ENCODE measurements at places on chromosomes 3 and 15. TPM values are rescaled to one million over a fixed set of nuclear protein-coding genes. Genes with fewer than 3 reads are reported as not detected.

The SCAANT1 gene
- not detected for polyA plus RNA-seq

The RPL39L gene
- 11.8 TPM for polyA plus RNA-seq

The IQCF2 gene
- polyA plus RNA-seq: not detected

The NLGN1 gene
- polyA plus RNA-seq: 0.26 TPM

The UBXN7 gene
- 3.8 TPM for polyA plus RNA-seq

The GOLGA8G gene
- not detected for polyA plus RNA-seq

The SLC28A2 gene
- not detected for polyA plus RNA-seq

The ITGA11 gene
- polyA plus RNA-seq: 0.45 TPM

The RPP14 gene
- 8.4 TPM for polyA plus RNA-seq

The EFHB gene
- polyA plus RNA-seq: 0.11 TPM

The ZNF620 gene
- 0.52 TPM for polyA plus RNA-seq

The SI gene
- not detected for polyA plus RNA-seq

The CACNA2D3 gene
- polyA plus RNA-seq: 1.8 TPM

The CHCHD6 gene
- polyA plus RNA-seq: 11.9 TPM

The WDR73 gene
- 16.6 TPM for polyA plus RNA-seq

The LAMB2 gene
- polyA plus RNA-seq: 219 TPM

The GHRL gene
- 0.63 TPM for polyA plus RNA-seq

The SNTN gene
- polyA plus RNA-seq: not detected

The CLRN1 gene
- polyA plus RNA-seq: not detected

The AMT gene
- polyA plus RNA-seq: 3.4 TPM

The TRH gene
- not detected for polyA plus RNA-seq

The ANXA2 gene
- polyA plus RNA-seq: 2,098 TPM

The GUCA1C gene
- not detected for polyA plus RNA-seq

The ISL2 gene
- 0.24 TPM for polyA plus RNA-seq

The DNAH12 gene
- 0.24 TPM for polyA plus RNA-seq

The MINAR1 gene
- 0.29 TPM for polyA plus RNA-seq

The SOX14 gene
- not detected for polyA plus RNA-seq

The HYAL1 gene
- polyA plus RNA-seq: 4.2 TPM

The ZNF80 gene
- not detected for polyA plus RNA-seq

The SLC15A2 gene
- 2.1 TPM for polyA plus RNA-seq

The ARPIN gene
- 10.9 TPM for polyA plus RNA-seq

The KIF15 gene
- 4.3 TPM for polyA plus RNA-seq

The SLC30A4 gene
- polyA plus RNA-seq: 3.0 TPM

The RTP1 gene
- not detected for polyA plus RNA-seq

The ZPLD1 gene
- not detected for polyA plus RNA-seq

The NOX5 gene
- polyA plus RNA-seq: 0.26 TPM

The MST1R gene
- polyA plus RNA-seq: 53.4 TPM
